Osteocyte (in vitro differentiated cells): ENCODE measurements at places on chromosomes 3 and 15. TPM values are rescaled to one million over a fixed set of nuclear protein-coding genes. Genes with fewer than 3 reads are reported as not detected.

GRCh38 chr3:73073091-73073707 is 11.7 kb downstream of the EBLN2 start:
- no peak for DNase-seq

DNA sequence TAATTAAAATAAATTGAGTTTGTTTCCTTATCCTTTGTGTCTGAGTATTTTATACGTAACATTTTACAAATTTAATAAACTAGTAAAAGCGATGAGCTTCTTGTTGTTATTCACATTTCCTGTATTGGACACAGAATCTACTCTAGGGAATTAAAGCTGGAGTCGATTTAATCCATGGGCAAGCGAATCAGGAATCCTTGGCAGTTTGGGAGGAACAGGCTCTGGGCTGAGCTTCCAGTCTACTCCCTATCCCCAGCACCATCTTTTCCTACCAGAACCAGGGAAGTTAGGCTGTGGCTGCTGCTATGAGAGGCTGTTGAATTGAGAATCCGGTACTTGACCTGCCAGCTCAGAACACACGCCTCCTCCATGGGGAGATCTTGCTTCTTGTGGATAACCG is 437.3 kb upstream of the TPM1 start:
- DNase-seq: no peak

GRCh38 chr3:57150113-57150581 is 15.0 kb downstream of the IL17RD start:
- DNase-seq: no peak

DNA sequence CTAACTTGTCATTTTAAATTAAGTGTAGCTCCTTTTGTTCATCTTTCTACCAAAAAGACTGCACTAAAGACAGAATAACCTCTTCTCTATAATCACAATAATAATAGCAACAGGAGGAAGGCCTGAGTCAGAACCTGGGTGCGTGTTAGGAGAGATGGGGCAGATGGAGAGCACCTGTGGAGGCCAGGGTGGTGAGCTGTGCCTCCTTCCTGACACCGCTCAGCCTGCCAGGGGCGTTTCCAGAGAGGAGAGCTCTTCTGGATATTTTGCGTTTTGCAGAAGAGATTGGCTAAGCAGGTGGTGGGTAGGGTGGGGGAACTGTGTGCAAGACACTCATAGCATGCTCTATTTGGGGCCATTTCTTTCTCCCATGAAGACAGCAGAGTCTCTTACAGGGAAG is 83.5 kb downstream of the MEGF11 start:
- no peak for DNase-seq

- no peak for DNase-seq
Measured at GRCh38 chr3:108554913-108555571, 34.2 kb downstream of the CIP2A start.

DNA sequence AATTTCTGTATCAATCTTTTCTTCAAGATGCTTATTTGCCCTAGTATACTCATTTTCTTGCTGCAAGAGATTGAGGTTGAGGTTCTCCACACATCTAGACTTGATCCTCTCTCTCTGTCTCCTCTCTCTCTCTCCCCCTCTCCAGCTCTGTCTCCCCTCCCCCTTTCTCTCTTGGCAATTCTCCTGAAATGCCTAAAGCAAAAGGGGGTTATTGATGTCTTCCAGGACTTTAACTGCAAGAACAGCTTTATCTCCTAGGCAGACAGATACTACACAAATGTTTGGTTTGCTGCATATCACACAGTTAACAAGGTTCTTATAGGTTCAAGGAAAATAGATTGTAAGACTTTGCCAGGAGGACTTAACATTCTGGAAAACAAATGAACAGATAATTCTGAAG is 52.1 kb downstream of the TMEM212 start:
- no peak for DNase-seq

Gene TXNRD3
- total RNA-seq: 16.9 and 17.6 TPM in 2 replicates

Gene IQCF5
- total RNA-seq: not detected in 2 replicates

Gene GABRA5
- not detected in 2 replicates for total RNA-seq

Gene EXD1
- not detected in 2 replicates for total RNA-seq

Gene CCR1
- not detected in 2 replicates for total RNA-seq

Gene CPNE9
- total RNA-seq: 0.26 TPM in 1 of 2 replicates, not detected in the other
